Activated CD8-positive, alpha-beta T cell treated with anti-CD3 and anti-CD28 coated beads, Interleukin-2, amount 10 ng/mL, durations not matched to agents 7 days and 5 days (primary cell): ENCODE measurements at places on chromosomes 6 and 20. TPM values are rescaled to one million over a fixed set of nuclear protein-coding genes. Genes with fewer than 3 reads are reported as not detected.
A peak's percentile ranks its signal among the peaks of the same experiment; 100 is the strongest.

GRCh38 chr6:23535101-23535500 lies 590.9 kb upstream of the NRSN1 start:
- H3K36me3 ChIP-seq, result no peaks in the 10 kb centered on the region
- no peaks in the 10 kb centered on the region for H3K27me3 ChIP-seq
- no peak for DNase-seq
- H3K4me1 ChIP-seq, result no peaks in the 10 kb centered on the region
- H3K27ac ChIP-seq, result no peak overlapping the region
- no peak overlapping the region for H3K4me3 ChIP-seq

DNA sequence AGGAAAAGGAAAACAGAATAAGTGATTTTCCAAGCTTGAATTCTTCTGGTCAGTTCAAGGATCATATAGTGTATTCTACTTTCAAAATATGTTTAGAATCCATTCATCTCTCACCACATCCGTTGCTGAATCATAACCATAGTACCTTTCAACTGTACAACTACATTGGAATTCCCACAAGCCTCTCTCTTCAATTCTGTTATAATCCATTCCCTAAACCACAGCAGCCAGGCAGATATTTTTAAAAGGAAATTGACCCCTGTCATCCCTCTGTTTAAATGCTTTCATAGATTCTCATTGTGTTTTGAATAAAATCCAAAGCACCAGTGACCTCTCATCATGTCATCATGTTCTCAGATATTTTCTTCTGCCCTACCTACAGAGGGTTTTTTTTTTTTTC lies 412.7 kb downstream of the GRIK2 start:
- H3K27me3 ChIP-seq, result no peaks in the 10 kb centered on the region
- no peak for DNase-seq
- no peaks in the 10 kb centered on the region for H3K4me1 ChIP-seq
- no peak overlapping the region for H3K27ac ChIP-seq
- H3K4me3 ChIP-seq, result no peak overlapping the region

GRCh38 chr20:21272279-21272678 lies 30.9 kb upstream of the XRN2 start:
- H3K27me3 ChIP-seq, result peaks cover 6% of the 10 kb centered on the region
- no peak for DNase-seq
- no peak overlapping the region for H3K4me3 ChIP-seq
- H3K36me3 ChIP-seq, result no peaks in the 10 kb centered on the region
- H3K4me1 ChIP-seq, result no peaks in the 10 kb centered on the region

- no peak overlapping the region for H3K27ac ChIP-seq
- H3K36me3 ChIP-seq, result no peaks in the 10 kb centered on the region
- H3K27me3 ChIP-seq, result peaks cover 67% of the 10 kb centered on the region
- H3K4me3 ChIP-seq, result no peak overlapping the region
These were observed 27.7 kb upstream of the LAMA4 start for GRCh38 chr6:112281821-112282615.

DNA sequence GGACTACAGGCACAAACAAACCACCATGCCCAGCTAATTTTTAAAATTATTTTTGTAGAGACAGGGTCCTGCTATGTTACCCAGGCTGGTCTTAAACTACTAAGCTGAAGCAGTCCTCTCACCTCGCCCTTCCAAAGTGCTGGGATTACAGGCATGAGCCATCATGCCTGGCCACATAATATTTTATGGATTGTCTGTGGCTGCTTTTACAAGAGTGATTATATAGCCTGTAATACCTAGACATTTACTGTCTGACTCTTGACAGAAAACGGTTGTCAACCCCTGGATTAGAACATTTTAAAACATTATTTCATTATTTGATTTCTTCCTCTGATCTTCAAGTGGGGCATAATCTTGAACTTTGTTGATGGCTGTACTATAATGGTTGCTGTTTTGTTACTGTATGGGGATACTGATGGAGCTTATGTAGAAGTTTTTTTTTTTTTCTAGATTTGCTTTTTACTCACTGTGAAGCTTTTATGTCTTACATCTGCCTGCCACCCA lies 14.3 kb downstream of the PARD6B start:
- no peak overlapping the region for H3K27ac ChIP-seq
- DNase-seq, result no peak
- no peaks in the 10 kb centered on the region for H3K27me3 ChIP-seq

DNA sequence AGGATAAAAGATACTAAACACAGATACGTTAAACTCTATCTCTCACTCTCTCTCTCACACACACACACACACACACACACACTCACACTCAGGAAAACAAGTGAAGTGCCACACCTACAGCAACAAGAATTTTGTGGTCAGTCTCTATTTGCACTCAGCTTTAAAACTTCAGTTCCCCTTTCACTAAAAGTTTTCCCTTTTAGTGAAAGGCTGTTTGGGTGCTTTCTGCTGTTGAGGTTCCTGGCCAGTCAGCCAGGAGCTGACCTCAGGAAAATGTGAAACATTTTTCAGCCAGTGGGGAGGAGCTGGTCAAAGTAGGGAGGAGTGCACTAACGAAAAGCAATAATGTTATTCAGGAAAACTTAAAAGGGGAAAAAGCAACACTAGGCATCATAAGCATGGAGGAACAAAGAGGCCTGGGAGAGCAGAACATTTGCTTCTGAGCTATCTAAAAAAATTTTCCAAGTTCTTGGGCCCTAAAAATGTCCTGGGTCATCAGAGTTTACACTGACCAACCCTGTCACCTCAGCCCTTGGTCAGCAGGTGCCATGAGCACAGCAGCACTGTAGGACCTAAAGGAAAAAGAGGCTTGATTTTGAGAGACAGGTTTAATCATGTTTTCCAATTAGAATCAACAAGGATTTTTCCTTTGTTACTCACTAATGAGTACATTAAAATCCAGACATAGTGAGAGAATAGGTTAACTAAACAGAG lies 30.7 kb upstream of the NT5E start:
- no peak overlapping the region for H3K27ac ChIP-seq
- H3K27me3 ChIP-seq, result peaks cover 2% of the 10 kb centered on the region
- H3K4me1 ChIP-seq, result peaks cover 12% of the 10 kb centered on the region
- no peak for DNase-seq
- no peak overlapping the region for H3K4me3 ChIP-seq

DNA sequence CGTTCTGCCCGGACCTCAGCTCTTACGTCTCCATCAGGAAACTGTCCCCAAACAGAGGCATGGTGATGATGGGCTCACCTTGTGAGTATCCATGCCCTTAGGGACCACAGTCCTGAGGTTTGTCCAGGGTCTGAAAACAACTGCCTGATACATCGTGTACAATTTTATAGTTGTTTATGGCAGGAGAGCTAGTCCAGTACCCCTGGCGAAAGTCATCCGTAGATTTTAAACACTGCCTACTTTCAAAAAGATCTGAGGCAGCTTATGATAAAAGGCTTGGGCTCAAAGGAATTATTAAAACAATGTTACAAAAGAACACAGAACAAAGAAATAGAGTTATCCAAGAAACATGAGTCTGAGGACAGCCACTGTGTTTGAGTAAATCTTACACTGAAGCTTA lies 14.0 kb downstream of the NTSR1 start:
- no peak overlapping the region for H3K27ac ChIP-seq
- peaks cover 21% of the 10 kb centered on the region for H3K27me3 ChIP-seq
- H3K4me3 ChIP-seq, result no peak overlapping the region
- no peak for DNase-seq

- peaks cover 93% of the 10 kb centered on the region for H3K4me1 ChIP-seq
- peak overlapping the region; percentile 38 for H3K4me3 ChIP-seq
- DNase-seq, result no peak
- peak overlapping the region; percentile 63 for H3K27ac ChIP-seq
These were observed 118.1 kb downstream of the IRF4 start for GRCh38 chr6:509676-510075.

DNA sequence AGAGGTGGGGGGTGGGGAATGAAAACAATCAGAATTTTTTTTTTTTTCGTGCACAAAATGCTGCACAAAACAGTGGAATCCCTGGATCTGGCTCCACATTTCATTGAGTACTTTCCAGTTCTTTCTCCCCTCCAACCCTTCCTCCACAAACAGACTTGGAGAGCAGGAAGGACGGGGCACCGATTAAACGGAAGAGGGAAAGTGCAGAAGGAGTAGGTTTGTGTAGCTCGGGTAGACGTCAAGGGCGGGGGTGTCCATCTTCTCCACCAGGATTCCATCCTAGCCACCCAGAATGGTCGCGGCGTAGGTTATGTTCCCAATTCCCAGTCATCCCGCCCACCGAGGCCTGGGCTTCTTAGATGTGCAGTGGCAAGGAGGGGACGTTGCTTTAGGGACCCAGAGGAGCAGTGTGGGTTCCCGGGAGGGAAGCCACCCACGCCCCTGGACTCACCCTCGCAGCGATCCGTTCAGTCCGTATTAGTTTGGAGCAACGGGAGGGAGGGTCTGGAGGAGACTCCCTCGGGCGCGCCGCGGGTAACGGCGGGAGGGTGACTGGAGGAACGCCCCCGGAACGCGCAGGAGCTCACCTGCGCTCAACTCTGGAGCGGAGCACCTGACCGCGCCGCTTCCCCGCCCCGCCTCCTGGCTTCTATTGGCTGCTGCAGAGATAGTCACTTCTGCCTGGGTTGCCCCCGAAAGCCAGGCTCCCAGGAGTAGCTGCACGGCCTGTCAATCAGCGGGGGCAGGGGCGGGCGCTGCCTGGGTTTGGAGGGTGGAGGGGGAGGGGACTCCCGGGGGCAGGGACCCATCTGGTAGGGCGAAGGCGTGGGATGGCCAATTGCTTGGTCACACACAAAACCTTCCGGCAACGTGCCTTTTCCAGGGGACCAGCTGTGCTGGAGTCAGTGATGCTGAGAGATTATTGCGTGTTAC lies at the start of gene ENPP5:
Gene ENPP5, minus strand, starts transcription at position 624 of the 933 bp plus-strand sequence. CDS start 2,718 bp downstream, outside the sequence.
- H3K4me3 ChIP-seq, result peak within 1 kb of the TSS; percentile 68
- peak; percentile 67 for DNase-seq
- H3K36me3 ChIP-seq, result no peaks in the 10 kb centered on the region
- H3K27ac ChIP-seq, result no peak within 1 kb of the TSS
- H3K4me1 ChIP-seq, result peaks cover 27% of the 10 kb centered on the region
- H3K27me3 ChIP-seq, result peaks cover 44% of the 10 kb centered on the region

DNA sequence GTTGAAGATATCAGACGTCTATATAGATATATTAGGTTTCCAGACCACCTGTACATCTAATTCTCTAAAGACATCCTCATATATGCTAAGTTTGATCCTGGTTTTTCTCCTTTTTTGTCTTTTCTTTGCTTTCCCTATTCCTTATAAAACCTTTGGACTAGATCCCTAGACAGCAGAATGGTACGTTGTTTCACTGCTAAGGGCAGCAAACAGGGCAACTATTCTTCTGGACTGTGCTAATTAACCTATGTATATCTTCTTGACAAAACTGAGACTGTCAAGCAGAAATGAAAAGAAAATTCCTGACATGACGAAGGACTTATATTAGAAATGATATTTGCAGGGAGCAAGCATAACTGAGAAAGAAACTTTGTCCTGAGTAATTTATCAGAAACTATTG lies 19.1 kb downstream of the ME1 start:
- H3K27ac ChIP-seq, result no peak overlapping the region
- H3K36me3 ChIP-seq, result no peaks in the 10 kb centered on the region
- DNase-seq, result no peak
- H3K4me1 ChIP-seq, result no peaks in the 10 kb centered on the region
- H3K27me3 ChIP-seq, result no peaks in the 10 kb centered on the region

GRCh38 chr6:163643866-163644265 lies 229.3 kb downstream of the QKI start:
- no peaks in the 10 kb centered on the region for H3K27me3 ChIP-seq
- no peak overlapping the region for H3K4me3 ChIP-seq
- no peak for DNase-seq
- no peak overlapping the region for H3K27ac ChIP-seq
- no peaks in the 10 kb centered on the region for H3K36me3 ChIP-seq
- H3K4me1 ChIP-seq, result no peaks in the 10 kb centered on the region

- H3K27me3 ChIP-seq, result no peaks in the 10 kb centered on the region
- H3K27ac ChIP-seq, result no peak overlapping the region
- no peak for DNase-seq
- no peak overlapping the region for H3K4me3 ChIP-seq
These were observed 15.0 kb downstream of the ALDH8A1 start for GRCh38 chr6:134934793-134935485.

GRCh38 chr6:87815449-87815848 lies 113.4 kb upstream of the AKIRIN2 start:
- H3K36me3 ChIP-seq, result no peaks in the 10 kb centered on the region
- peaks cover 21% of the 10 kb centered on the region for H3K27me3 ChIP-seq
- DNase-seq, result no peak
- no peak overlapping the region for H3K27ac ChIP-seq
- no peaks in the 10 kb centered on the region for H3K4me1 ChIP-seq
- no peak overlapping the region for H3K4me3 ChIP-seq

DNA sequence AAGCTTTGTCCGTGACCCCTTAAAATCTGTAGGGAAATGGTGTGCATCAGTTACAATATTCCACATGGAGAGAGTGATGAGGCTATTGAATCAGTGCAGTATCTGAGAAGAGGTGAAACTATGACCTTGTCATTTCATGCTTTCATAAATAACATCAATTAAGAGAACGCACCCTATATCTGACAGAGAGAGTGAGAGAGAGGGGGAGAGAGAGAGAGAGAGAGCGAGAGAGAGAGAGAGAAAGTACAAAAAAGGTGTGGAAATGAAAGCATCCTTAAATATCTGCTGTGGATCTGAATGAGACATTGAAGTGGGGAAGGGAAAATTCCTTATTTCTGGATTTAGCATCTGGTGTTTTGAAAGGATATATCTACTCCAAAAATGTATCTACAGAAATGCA lies 12.4 kb downstream of the GSTA4 start:
- peaks cover 39% of the 10 kb centered on the region for H3K4me1 ChIP-seq
- H3K4me3 ChIP-seq, result no peak overlapping the region
- DNase-seq, result no peak
- peaks cover 31% of the 10 kb centered on the region for H3K27me3 ChIP-seq
- H3K36me3 ChIP-seq, result peaks cover 11% of the 10 kb centered on the region
- H3K27ac ChIP-seq, result no peak overlapping the region

FGD2 gene
- total RNA-seq, result 10.1 TPM

SLC17A1 gene
- not detected for total RNA-seq

VGLL2 gene
- total RNA-seq, result not detected

SEL1L2 gene
- not detected for total RNA-seq

NRM gene
- total RNA-seq, result 41.7 TPM

COL11A2 gene
- 0.71 TPM for total RNA-seq

LAMA2 gene
- total RNA-seq, result 0.26 TPM

PLAGL1 gene
- 7.7 TPM for total RNA-seq

RIMS4 gene
- not detected for total RNA-seq

NRSN1 gene
- not detected for total RNA-seq
